NCI-H1436 treated with DMSO at 0.1 percent for 48 hours (cell line): ENCODE measurements at places on chromosomes 3 and 15.

- no peak for DNase-seq
These were observed 610 bp downstream of the MAP4 start for GRCh38 chr3:48015431-48016180.

- no peak for DNase-seq
These were observed 58.4 kb downstream of the RBM6 start for GRCh38 chr3:49998326-49998725.

DNA sequence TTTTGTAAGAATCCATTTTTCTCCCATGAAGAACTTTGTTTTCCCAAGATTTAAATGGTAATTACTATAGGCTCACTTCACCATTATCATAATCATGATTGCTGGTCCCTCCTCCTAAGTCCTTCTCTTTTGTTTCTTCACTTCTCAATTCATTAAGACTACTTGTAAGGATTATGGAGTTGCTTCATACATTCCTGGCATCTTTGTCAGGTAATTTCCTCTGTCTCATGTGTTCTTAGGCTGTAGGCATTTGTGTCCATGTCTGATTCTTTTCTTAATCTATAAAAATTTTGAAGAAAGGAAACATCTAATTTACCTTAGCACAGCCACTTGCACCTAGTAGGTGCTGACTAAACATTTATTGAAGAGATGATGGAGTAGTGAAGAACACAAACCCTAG lies 79.9 kb upstream of the SATB1 start:
- DNase-seq: no peak

- no peak for DNase-seq
These were observed 74.1 kb upstream of the PLXNA1 start for GRCh38 chr3:126908752-126909275.

DNA sequence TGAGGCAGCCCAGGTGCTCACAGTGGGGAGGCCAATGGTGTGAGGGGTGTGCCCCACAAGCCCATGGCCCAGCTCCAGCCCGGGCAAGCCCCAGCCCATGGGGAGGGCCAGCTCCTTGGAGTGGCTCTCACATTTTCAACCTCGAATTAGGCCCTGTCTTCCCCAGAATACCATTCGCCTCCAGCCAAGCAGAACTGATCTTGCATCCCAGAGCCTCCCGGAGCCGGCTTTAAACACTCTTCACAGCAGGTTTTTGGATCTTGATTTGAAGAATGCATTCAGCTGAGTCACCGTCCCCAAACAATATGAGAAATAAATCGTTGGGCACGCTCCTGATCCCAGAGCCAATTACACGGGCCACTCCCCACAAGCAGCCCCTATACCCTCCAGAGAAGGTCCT lies 23.7 kb downstream of the TPRA1 start:
- DNase-seq: no peak

GRCh38 chr3:11479221-11479620 lies 164.5 kb downstream of the VGLL4 start:
- no peak for DNase-seq
